A172 (cell line): ENCODE measurements at places on chromosomes 2 and 18.

DNA sequence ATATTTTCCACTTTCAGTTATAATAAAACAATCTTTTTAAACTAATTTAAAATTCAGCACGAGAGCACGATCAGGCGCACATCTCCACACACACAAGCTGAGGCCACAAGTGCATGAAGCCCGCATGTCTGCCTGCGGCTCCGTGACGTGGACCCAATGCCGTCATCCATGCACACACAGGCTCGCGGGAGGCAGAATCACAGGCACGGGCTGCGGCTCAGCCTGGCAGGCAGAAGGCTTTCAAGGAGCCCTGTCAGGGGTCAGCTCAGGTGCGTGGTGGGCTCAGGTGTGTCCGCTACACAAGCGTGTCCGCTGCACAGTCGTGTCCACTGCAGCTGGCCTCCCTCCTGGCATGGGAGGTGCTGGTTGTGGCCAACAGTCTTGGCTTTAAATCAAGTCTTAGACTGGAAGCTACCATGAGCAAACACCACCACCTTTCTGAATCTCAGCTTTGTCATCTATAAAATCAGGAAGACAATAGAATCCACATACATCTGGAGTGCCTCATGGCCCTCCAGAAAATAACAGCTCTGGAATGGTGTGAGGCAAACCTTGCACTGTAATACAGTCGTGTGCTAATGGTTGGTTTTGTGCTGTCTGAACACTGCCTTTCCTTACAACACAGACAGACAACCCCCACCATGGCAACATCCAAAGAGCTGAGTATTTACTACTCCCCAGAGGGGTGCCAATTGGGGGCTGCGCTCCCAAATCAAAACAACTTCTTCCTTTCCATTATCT is 210.1 kb downstream of the NDUFA10 start:
- DNase-seq, result no peak

DNA sequence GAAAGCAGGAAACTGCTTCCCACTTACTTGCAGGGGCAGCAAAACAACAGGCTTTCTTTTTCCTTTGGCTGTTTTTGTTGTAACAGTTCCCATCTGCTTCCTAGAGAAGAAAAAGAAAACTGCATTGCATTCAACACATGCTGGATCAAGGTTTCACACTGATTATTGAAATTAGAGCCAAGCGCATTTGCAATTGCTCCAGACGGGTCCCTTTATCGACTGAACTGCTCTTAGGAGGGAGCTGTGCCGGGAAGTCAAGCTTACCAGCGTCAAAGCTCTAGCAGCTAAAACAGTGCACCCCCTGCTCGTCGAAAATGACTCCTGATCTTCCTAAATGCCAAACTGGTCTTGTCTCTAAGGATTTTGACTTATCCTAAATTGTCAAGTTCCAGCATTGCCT is 164.0 kb upstream of the SESTD1 start:
- no peak for DNase-seq

- no peak for DNase-seq
These were observed 172.6 kb downstream of the HAUS1 start for GRCh38 chr18:46276748-46277147.

- DNase-seq, result peak; percentile 58
These were observed 247.3 kb upstream of the SP5 start for GRCh38 chr2:170467568-170468422.

DNA sequence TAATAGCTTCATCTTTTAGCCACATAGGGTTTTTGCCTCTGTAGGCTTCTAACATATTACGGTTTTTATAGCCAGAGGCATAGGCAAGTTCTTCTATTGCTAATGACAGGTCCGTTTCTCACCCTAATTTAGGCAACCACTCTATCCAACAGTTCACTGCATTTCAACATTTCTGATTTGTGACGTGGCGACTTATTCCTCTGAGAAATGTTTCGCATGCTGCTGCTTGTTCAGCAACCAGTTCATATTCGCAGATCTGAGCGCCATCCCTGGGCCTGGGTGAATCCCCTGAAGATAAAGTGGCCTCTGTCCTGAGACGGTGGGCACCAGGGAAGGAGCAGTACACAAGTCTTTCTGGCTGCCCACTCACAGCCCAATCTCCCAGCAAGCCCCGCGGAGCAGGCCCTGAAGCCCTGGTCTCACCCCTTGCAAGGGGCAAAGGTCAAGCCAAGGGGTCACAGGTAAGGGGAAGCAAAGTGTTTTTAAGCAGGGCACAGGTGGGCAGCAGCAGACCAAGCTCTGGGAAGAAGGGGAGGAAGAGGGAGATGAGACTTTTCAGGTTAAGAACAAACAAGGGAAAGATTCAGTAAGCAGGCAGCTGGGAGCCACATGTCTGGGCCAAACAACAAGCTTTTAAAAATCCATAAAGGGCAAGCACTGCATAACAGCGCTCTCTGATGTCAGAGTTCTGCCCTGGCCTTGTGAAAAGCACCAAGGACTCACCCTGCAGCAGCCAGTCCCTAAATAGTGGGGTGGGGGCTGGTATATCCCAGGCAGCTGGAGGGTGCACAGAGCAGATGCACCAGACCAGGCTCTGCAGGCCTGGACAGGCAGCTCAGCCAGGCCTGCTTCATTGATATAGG is 10.8 kb upstream of the COX7A2L start:
- no peak for DNase-seq

- DNase-seq, result peak; percentile 15
These were observed 88.3 kb upstream of the MBOAT2 start for GRCh38 chr2:9091811-9092210.

DNA sequence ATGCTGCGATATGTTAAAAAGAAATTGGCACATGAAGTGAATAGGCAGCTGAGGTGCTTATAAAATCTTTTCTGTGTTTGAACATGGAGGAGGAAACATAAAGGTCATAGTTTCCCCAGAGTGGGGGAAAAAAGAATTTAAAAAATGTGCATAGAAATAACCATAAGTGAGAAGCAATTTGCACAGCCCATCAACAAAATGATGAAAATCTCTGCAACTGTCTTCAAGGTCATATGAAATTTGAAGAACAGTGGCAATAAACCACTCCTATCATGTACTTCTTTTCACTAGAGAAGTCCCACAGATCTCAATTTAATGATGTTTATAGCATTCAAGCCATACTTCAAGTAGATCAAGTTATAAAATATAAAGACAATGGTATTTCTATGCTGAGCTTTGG is 46.7 kb upstream of the ZNF804A start:
- DNase-seq, result no peak

GRCh38 chr18:22112215-22112614 is 57.2 kb upstream of the GATA6 start:
- DNase-seq, result no peak

DNA sequence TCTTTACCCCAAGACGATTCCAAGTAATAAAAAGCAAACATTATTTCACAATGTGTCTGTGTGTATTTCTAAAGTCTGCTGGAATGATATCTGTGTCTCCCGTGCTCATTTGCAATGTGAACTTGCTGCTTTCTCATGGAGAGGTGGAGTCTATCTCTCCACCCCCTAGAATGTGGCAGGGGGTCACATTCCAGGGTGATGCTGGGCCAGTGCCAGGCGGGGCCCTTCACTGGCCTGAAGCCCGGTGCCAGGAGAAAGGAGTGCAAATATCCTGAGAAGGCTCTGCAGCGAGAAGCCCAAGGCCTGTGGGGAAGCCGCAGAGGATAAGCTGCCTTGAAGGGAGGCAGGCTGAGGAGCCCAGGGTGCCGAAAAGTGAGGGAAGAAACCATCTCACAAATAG is 26.8 kb upstream of the LDLRAD4 start:
- no peak for DNase-seq

GRCh38 chr18:41121116-41121826 is 833.8 kb upstream of the PIK3C3 start:
- peak; percentile 21 for DNase-seq

DNA sequence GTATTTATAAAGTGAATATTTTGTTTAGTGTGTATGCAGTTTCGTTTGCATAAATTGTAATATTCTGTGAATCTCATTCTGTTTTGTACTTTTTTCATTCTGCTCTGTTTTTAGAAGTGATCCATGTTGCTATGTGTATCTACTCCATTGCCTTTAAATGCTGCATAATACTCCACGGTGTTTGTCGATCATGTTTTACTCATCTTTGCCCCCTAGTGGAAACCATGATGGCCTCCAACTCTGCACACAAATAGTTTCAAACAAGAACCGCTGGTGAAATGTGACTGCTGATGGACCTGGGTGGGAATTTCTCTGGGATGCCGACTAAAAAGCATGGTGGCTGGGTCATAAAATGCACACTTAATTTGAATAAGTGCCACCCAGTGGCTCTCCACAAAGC is 32.0 kb upstream of the SKOR2 start:
- DNase-seq, result peak; percentile 6

GRCh38 chr2:12087671-12088380 is 341.4 kb downstream of the LPIN1 start:
- no peak for DNase-seq
